ENCODE measurements at places on chromosomes 1 and 21.
A peak's percentile ranks its signal among the peaks of the same experiment; 100 is the strongest.

GRCh38 chr1:118989006-118989815 is 1.1 kb upstream of the TBX15 start:
- no peak for DNase-seq

DNA sequence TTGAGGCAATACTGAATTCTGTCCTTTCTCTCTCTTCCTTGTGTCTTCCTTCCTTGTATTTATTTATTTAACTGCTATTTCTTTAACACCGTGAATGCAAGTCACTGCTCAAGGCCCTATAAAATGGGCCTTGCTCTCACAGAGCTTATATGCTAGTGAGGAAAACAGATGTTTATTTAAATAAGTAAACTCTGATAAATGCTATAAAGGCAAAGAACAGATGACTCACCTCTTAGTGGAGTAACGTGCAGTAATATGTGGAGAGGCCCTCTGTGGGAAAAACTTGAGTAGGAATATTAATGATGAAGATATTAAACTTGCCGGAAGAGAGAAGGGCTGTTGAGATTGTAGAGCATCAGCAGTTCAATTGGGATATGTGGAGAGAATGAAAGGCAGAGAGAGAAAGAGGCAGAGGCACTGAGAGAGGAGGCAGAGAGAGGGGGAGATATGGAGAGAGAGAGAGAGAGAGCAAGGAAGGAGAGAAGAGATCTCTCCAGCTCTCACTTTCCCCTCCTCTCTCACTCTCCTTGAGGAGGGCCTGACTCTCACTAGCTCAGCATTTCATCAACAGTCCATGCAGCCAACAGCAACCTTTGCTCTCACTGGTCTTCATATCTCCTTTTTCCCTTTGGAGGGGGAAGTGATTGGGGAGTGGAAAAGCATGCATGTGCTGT is 322.2 kb downstream of the LMX1A start:
- DNase-seq, result no peak

GRCh38 chr1:219676012-219676765 is 63.3 kb upstream of the ZC3H11B start:
- DNase-seq, result no peak

DNA sequence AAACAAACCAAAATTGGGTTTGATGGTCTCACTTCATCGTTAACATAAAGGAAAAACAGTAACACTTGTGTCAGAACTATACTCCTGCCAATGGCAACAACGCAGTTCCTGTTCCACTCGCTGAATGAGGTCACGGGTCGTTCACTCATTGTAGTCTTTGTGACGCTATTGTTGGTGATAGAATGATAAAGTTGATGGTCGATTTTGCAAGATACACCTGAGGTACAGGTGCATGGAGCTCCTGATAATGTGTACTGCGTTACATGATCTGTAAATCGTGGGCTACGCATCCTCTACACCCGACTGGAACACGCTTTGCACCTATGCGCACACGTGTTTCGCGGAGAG is 391 bp upstream of the CENPS start:
- DNase-seq, result no peak

DNA sequence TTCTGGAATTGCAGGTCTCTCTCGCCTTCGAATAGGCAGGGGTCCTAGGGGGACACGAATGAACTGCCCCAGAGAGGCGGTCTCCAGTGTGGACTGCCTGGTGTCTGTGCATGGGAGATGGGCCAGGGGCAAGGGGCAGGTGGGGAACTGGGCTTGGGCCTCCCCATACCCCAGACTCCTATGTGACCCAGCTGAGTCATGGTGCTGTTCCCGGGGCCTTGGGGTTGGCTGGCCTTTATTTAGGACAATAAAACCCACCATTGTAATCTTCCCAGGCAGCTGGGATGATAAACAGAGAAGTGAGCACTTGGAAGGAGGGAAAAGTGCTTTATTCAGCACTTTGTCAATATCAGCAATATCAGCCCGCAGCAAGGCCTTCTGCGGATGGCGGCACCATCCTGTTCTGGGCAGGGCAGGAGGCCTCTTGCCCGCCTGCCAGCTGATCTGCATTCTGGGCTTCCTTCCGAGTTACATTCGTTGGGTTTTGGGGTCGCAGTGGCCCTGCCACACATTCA is 209.0 kb upstream of the TMEM51 start:
- no peak for DNase-seq

GRCh38 chr21:46253610-46254124 is 25.1 kb upstream of the LSS start:
- DNase-seq, result peak; percentile 47
